Smooth muscle cell of the umbilical artery (primary cell): ENCODE measurements at places on chromosomes 6 and 20. TPM values are rescaled to one million over a fixed set of nuclear protein-coding genes. Genes with fewer than 3 reads are reported as not detected.

NKX2-4 gene
- not detected in 2 replicates for total RNA-seq

TBC1D20 gene
- 45.7 and 45.8 TPM in 2 replicates for total RNA-seq

BNIP5 gene
- not detected in 2 replicates for total RNA-seq

TDP2 gene
- 21.1 and 26.4 TPM in 2 replicates for total RNA-seq

C20orf141 gene
- not detected in 2 replicates for total RNA-seq

PROKR2 gene
- total RNA-seq, result not detected in 2 replicates

CTSZ gene
- 301 and 438 TPM in 2 replicates for total RNA-seq

DHX16 gene
- total RNA-seq, result 33.6 and 37.8 TPM in 2 replicates

FAM209B gene
- total RNA-seq, result not detected in 2 replicates

PPP1R3G gene
- 1.5 TPM in 2 replicates for total RNA-seq

ISM1 gene
- total RNA-seq, result 0.05 TPM in 1 of 2 replicates, not detected in the other

INSM1 gene
- not detected in 2 replicates for total RNA-seq

SLC35D3 gene
- total RNA-seq, result not detected in 2 replicates

KCNK5 gene
- not detected in 2 replicates for total RNA-seq

PNPLA1 gene
- total RNA-seq, result 0.05 TPM in 1 of 2 replicates, not detected in the other

SYTL3 gene
- total RNA-seq, result 0.89 and 1.7 TPM in 2 replicates

SLC17A1 gene
- total RNA-seq, result not detected in 2 replicates

POLR1C gene
- 23.4 and 24.6 TPM in 2 replicates for total RNA-seq

PGC gene
- total RNA-seq, result not detected in 2 replicates

AK9 gene
- total RNA-seq, result 4.9 and 6.5 TPM in 2 replicates

ATRN gene
- 68.5 and 76.9 TPM in 2 replicates for total RNA-seq

ESR1 gene
- under 0.01 and 0.05 TPM in 2 replicates for total RNA-seq

MACROD2 gene
- 1.8 and 2.6 TPM in 2 replicates for total RNA-seq

SOX4 gene
- 18.6 and 29.7 TPM in 2 replicates for total RNA-seq

BEND6 gene
- total RNA-seq, result 14.3 TPM in 2 replicates

RALGAPA2 gene
- 10.1 and 11.3 TPM in 2 replicates for total RNA-seq

RBPJL gene
- not detected in 2 replicates for total RNA-seq

TTBK1 gene
- total RNA-seq, result under 0.01 and 0.05 TPM in 2 replicates
